ENCODE measurements at places on chromosomes 11 and 22.

- no peak for DNase-seq
Observed at GRCh38 chr11:10309163-10310093, 4.6 kb downstream of the ADM start.

GRCh38 chr11:123421589-123421988, 8.5 kb upstream of the GRAMD1B start:
- DNase-seq = no peak

- DNase-seq = peak; percentile 29
Observed at GRCh38 chr11:10858439-10859325, 829 bp upstream of the ZBED5 start.

- DNase-seq = no peak
Observed at GRCh38 chr11:23423104-23423503, 562.8 kb upstream of the CCDC179 start.

DNA sequence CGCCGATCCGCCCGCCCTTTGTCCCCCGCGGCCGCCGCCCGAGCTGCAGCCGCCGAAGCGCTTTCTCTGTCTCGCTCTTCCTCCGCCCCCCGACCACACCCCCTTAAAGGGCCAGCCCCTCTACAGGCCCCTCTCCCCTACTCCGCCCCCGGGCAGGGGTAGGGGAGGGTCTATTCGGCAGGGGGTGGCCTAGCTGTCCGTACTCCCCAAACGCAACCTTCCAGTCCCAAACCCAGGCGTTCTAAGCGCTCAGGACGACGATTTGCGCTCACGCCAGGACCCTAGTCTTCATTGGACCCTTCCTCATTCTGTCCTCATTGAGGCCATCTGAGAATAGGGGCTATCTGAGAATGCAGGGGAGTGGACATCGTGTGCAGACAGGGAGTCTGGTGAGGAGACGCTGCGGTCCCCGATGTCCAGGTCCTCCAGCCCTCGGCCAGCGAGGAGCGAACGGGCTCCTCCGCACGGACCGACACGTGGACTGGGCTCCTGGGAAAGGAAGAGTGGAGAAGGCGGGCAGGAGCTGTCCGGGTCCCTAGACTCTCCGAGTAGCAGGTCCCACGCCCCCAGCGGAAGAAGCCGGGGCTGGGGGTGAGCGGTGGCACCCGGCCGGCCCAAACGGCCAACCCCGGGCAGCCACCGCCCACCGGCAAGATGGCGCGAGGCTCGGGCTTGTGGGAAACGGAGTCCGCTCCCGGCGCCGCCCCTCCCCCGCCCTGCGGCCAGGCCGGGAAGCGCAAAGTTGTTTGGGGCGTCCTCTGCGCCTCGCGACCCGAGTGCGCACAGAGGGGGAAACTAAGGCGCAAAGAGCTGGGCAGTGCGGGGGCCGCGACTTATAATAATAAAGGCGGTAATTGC, at the start of gene PPP1R14B:
Gene PPP1R14B, minus strand, starts transcription at position 73 of the 858 bp plus-strand sequence. CDS start 270 bp downstream, outside the sequence.
- peak; percentile 83 for DNase-seq

DNA sequence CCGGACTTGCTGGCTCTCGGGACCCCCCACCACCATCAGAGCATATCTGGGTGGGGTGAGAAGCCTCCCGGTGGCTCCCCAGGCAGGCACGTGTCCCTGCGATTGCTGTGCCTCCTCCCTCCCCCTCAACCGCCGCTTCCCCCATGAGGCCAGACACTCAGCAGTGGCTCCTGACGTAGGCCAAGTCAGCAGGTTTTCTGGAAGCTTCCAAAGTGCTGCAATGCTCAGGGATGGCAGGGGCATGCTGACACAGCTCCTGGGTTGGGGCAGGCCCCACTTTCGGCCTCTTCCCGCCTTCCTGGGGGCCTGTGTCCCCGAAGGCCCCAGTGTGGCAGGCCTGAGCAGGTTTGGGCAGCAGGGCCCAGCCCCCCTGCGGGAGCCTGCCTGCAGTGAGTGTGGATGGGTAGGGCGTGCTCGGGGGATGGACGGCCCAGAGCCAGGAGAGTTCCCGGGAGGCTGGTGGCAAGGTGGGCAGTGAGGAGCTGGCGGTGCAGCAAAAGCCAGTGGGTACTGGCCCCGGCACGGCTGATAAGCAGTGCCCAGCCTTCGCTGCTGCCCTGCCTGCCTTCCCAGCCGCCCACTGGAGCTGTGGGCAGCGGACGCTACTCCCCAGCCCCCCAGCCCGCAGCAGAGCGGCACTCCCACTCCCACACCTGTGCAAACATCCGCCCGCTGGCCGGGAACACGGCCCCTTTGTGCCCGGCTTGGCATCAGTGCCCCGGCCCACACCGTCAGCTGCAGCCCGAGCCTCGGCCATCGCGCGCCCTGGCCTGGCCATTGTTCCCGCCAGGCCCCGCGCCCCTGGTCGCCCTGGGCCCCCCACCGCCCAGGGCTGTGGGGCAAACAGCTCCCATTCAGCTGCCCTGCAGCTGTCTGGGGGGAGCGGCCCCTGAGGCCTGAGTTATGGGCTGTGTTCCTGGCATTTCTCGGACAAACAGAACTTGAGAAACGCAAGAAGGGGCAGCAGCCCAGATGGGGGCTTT, 125.0 kb downstream of the KCNQ1OT1 start:
- DNase-seq = no peak

DNA sequence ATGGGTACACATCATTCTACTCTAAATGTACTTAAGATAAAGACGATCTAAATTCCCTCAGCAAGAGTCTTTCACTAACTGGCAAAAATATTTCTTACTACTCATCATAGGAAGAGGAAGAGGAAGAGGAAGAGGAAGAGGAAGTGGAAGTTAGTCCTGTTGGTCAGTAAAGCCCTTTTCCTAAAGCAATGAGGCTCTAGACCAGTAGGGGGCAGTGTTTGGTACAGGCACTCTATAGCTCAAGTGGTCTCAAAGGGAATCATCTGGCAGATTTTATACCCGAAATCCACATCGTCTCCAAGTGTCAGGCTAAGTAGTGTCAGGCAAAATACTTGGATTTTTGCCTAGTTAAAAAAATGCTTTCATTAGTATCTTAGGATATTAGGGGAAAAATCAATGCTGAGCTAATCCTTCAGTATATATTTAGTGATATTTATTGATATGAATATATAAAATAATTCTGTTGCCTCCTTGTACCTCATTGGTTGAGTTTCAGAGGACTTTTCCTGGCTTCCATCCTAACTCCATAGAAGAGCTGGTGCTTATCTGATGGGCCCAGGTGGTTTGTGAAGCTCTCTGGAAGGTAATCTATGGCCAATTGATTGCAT, 7.7 kb downstream of the BLID start:
- DNase-seq = no peak

GRCh38 chr22:31087744-31088215, 6.7 kb downstream of the SMTN start:
- no peak for DNase-seq

- DNase-seq = no peak
Observed at GRCh38 chr11:115921540-115921939, 417.3 kb upstream of the CADM1 start.

DNA sequence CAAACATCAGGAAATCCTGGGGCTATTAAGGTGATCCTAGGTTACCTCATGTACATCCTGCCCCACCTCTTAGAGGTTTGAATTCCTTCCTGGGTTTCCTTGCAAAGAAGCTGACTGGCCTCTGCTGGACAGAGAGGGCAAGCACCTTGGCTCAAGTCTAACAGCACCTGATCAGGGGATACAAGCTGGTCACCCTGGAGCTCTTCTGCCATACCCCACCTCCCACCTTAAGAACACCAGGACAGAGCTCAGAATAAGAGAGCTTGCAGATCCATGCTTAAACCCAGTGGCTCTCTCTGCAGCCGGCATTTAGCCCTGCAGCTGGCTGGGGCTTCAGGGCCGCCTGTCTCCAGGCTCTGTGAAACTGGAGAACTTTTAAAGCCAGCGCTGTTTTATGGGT, 386.6 kb upstream of the NARS2 start:
- DNase-seq = peak; percentile 14

GRCh38 chr22:36480941-36481392, 473 bp downstream of the TXN2 start:
- DNase-seq = no peak

GRCh38 chr11:91133361-91133760, 910.5 kb upstream of the CHORDC1 start:
- DNase-seq = no peak

DNA sequence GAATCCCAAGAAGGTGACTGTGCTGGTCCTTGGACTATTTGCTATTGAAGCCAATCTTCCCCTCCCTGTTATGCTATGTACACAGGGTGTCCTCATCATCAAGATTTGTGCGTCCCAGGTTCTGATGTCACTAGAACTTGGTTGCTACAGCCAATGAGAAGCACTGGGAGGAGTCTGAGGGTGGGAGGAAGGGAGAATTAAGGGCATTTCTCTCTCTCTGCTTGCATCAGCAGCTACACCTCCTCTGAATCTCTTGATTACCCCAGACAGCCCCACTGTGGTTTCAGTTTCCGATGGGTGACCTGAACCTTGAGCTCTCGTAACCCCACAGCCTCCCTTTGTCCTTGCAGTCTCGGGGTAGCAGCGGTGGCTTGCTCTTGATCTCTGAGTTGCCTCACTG, 212.4 kb upstream of the SESN3 start:
- no peak for DNase-seq

GRCh38 chr22:36386351-36386899, 1.3 kb downstream of the MYH9 start:
- DNase-seq = no peak

DNA sequence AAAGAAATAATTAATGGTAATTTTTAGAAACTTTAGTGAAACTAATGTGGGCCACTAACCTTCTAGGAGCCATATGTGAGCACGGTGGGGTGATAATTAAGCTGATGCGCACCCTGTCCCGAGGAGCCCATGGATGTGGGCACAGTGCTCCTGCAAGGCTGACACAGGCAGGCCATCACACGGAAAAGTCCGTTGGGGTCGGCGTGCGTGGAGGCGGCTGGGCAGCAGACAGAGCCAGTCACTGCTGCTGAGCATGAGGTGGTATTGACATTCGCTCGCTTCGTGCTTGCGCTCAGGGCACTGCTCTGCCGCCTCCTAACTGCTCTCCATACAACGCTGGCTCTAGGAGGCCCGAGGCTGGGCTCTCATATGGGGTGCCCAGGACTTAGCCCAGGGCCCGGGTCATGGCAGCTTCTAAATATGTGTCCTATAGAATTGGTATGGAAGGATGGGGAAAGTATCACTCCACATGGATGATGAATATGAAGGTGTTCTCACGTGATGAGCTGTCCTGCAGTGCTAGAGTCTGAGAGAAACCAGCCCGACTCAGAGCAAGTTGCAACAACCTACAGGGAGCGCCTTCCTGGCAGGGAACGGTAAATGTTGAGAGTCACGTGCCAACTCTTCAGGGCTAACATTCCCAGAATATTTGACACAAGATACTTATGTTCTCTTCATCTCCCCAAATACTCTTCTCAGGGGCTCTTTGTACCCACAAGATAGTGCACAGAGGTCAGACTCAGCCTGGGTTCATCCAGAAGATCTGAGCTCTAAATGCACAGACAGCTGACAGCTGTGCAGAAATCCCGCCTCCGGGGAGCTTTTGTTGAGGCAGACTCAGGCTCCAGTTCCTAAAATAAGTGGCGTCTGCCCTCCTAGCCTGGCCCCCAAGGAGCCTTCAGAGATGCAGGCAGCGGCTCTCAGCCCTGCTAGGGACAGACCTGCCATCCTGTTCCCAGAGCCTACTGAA, 50.6 kb upstream of the ARFGAP3 start:
- no peak for DNase-seq

DNA sequence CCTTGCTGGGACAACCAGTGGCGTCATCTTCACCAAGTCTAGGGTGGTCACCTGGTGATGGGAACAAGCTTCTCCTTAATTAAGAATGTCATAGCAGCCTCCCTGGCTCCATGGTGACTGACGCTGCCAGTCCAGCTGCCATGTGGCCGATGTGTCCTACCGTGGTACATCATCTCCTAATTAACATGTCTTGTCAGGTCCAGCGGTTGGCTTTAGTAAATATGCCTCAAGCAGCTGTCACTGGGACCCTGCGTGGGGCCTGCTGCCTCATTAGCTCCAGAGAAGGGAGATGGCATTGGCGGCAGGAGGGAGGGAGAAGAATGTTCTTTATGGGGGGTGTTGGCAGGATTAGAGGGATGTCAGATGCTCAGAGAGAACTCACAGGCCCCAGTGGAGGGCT, 271.9 kb downstream of the ST3GAL4 start:
- no peak for DNase-seq

- DNase-seq = no peak
Observed at GRCh38 chr11:72693271-72693968, 19.2 kb upstream of the PDE2A start.

DNA sequence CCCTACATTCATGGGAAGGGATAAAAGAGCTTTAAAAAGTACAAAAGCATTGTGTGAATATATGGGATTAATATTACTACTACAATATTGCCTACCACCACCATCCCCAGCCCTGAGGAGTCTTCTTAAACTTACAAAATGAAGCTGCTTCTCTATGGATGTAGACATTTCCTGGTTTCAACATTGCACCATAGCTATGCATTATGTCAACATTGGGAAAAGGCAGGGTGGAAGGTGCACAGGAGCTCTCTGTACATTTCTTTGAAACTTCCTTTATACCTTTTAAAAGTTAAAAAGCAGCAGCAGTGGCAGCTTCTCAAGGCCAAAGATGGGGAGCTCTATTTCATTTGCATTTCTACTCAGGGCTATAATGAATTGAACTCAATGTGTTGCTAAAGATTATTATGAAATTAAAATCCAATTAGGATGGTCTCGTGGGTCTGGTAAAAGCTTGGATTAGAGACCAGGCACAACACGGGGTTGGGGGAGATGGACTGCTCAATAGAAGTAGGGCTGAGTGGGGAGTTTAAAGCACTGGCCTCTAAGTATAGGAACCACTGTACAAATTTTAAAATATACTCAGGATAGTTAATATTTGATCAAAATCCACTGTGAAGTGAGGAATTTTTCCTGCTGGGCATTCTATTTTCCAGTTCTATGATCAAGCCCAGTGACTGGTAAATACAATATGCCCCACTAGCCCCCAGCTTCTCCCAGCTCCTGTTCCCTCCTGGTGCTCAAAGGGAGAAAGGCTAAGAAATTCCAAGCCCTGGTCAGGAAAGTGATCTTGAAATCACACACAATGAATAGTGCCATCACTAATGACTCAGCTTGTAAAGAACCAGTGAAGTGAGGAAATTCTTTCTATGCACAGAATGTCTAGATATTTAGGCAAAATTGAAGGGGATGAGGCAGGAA, 362.7 kb upstream of the CCDC90B start:
- DNase-seq = peak; percentile 6

- no peak for DNase-seq
Observed at GRCh38 chr11:35029979-35030682, 108.8 kb upstream of the CD44 start.

GRCh38 chr22:27507935-27508526, 293.5 kb downstream of the MN1 start:
- DNase-seq = no peak

DNA sequence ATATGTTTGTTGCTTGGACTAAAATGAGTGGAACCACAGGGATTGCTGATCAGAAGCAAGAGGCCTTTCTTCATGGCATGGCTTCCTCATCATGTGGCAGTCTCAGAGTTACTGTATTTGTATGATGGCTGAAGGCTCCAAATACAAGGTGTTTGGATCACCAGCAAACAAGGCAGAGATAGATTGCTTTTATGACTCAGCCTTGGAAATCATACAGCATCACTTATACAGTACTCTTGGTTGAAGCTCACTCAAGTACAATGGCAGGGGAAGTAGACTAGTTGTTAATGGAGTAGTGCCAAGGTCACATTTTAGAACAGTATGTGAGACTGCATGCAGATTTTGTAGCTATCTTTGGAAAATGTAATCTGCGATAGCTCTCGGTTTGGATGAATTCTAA, 16.6 kb downstream of the CAPRIN1 start:
- DNase-seq = no peak

Measured in HuH-7 (cell line).